Ovary (tissue), 10 donors: ENCODE measurements at places on chromosomes 12 and 14. TPM values are rescaled to one million over a fixed set of nuclear protein-coding genes. Genes with fewer than 3 reads are reported as not detected.

STAC3 gene
- polyA plus RNA-seq = 0.77 TPM

PAPLN gene
- 9.3 TPM for polyA plus RNA-seq

GRCh38 chr12:48786591-48787544 lies 2.0 kb downstream of the ADCY6 start:
- peak; percentile 55 for DNase-seq

- no peak for DNase-seq
Observed at GRCh38 chr12:30942936-30943335, 16.4 kb downstream of the TSPAN11 start.
